MM.1S (cell line): ENCODE measurements at places on chromosomes 5 and 9.
A peak's percentile ranks its signal among the peaks of the same experiment; 100 is the strongest.

GRCh38 chr5:77636641-77637169 is 1.8 kb downstream of the OTP start:
- peaks cover 31% of the 10 kb centered on the region for H3K27me3 ChIP-seq
- H3K36me3 ChIP-seq, result no peaks in the 10 kb centered on the region
- no peaks in the 10 kb centered on the region for H3K4me1 ChIP-seq
- no peak overlapping the region for H3K4me3 ChIP-seq

- no peak overlapping the region for H3K4me3 ChIP-seq
- H3K27ac ChIP-seq, result no peak overlapping the region
- no peaks in the 10 kb centered on the region for H3K27me3 ChIP-seq
Measured at GRCh38 chr5:137136991-137137632, 362.0 kb downstream of the SPOCK1 start.

DNA sequence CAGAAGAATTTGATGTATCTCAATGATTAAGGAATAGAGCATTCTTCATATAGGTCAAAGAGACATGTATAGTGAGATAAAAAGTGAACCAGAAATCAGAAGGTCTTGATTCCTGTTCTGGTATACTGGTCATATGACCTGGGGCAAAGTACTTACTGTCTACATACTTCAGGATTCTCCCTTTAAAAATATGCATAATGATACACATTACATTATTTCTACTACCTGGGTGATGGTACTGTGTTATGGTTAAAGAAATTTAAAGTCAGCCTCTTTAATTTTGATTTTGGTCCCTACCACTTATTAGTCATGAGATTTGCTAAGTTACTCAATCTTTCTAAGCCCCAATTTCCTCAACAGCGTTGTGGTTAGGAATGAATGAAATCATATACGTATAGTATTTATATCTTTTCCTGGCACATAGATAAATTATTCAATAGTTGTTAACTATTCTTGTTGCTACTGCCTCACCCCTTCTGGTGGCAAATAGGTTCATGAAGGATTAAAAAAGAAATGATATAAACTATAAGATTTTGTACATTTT is 984.1 kb downstream of the TLE4 start:
- no peak overlapping the region for H3K27ac ChIP-seq
- no peaks in the 10 kb centered on the region for H3K27me3 ChIP-seq
- H3K36me3 ChIP-seq, result no peaks in the 10 kb centered on the region

DNA sequence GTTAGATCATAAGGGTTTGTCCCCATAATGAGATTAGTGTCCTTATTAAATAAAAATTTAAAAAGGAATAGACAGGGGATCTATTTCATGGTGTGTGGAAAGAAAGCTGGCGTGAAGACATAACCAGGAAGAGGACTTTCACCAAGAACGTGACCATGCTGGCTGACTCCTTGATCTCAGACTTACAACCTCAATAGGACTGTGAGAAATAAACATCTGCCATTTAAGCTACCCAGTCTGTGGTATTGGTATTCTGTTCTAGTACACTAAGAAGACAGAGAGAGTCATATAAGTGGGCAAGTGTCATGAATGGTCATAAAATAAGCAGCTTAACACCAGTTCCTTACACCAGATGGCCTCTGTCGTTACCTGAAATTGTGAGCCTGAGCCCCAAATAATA is 259.4 kb upstream of the CCNG1 start:
- DNase-seq, result no peak
- H3K4me1 ChIP-seq, result peaks cover 42% of the 10 kb centered on the region
- H3K36me3 ChIP-seq, result no peaks in the 10 kb centered on the region
- H3K4me3 ChIP-seq, result no peak overlapping the region
- no peaks in the 10 kb centered on the region for H3K27me3 ChIP-seq

DNA sequence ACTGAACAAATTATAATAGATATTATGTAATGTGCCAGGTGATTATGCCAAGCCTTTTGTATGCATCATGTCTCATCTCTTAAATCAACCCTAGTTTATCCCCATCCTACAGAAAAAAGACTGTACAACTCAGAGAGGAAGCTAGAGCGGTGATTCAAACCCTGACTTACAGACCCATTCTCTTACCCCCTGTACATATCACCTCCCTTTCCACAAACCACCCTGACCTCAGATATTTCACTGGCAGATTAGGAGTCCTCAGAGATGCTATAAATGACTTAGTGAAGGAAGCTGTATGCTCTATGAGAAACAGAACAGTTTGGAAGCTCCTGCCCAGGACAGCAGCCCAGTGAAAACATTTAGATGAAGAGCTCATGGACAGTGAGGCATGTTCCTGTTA is 79.1 kb upstream of the RARS1 start:
- H3K36me3 ChIP-seq, result no peaks in the 10 kb centered on the region
- no peak overlapping the region for H3K4me3 ChIP-seq
- H3K4me1 ChIP-seq, result peaks cover 26% of the 10 kb centered on the region
- no peak for DNase-seq
- no peaks in the 10 kb centered on the region for H3K27me3 ChIP-seq

- H3K36me3 ChIP-seq, result no peaks in the 10 kb centered on the region
- H3K4me3 ChIP-seq, result no peak overlapping the region
- H3K27me3 ChIP-seq, result no peaks in the 10 kb centered on the region
- H3K4me1 ChIP-seq, result no peaks in the 10 kb centered on the region
- no peak overlapping the region for H3K27ac ChIP-seq
- no peak for DNase-seq
Measured at GRCh38 chr5:41817625-41818301, 52.5 kb downstream of the OXCT1 start.

- H3K4me1 ChIP-seq, result peaks cover 19% of the 10 kb centered on the region
- no peaks in the 10 kb centered on the region for H3K36me3 ChIP-seq
- H3K27ac ChIP-seq, result peak overlapping the region; percentile 34; the same call in 1 of the 2 replicates
- DNase-seq, result no peak
- no peaks in the 10 kb centered on the region for H3K27me3 ChIP-seq
Measured at GRCh38 chr9:125125523-125125922, 17.8 kb downstream of the SCAI start.

- no peak for DNase-seq
- H3K27me3 ChIP-seq, result no peaks in the 10 kb centered on the region
Measured at GRCh38 chr5:140130949-140131733, 5.4 kb downstream of the IGIP start.

DNA sequence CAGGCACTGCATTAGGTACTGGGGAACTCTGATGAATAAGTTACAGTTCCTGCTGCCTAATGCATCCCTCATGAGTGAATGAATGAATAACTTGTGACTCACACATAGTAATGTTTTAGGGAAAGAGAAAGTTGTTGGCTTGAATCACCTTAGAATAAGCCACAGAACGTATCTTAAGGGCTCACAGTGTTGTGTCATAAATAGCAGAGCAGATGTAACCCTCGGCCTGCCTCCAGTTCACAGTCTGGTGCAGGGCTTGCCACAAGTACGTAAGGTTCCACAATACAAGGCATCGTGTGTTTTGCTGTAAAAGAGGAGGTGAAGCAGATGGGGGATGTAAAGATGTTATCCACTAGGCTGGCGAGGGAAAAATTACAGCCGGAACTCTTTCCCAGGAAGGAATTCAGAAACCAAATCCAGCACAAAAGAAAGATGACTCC is 218.7 kb downstream of the TRPM3 start:
- DNase-seq, result no peak
- no peaks in the 10 kb centered on the region for H3K27me3 ChIP-seq
- H3K36me3 ChIP-seq, result no peaks in the 10 kb centered on the region
- no peak overlapping the region for H3K4me3 ChIP-seq
- H3K27ac ChIP-seq, result no peak overlapping the region

DNA sequence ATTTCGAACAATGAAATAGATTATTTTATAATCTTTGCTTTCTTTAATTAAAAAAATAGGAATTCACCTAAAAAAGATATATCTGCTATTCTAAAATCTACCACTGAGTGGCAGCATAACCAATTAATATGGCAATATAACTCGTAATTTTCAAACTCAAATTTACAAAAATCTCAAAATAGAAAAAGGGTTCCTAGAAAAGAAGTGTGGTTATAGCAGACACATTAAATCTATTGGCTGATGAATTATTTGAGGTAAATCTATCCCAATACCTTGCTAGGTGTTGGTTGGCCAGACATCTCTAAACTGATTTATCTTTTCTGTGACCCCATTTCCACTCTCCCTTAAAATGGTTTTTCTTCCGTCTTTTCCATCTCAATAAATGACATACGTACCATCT is 30.2 kb upstream of the NRG2 start:
- H3K4me3 ChIP-seq, result no peak overlapping the region
- no peaks in the 10 kb centered on the region for H3K4me1 ChIP-seq
- peak; percentile 33 for DNase-seq
- no peaks in the 10 kb centered on the region for H3K27me3 ChIP-seq

DNA sequence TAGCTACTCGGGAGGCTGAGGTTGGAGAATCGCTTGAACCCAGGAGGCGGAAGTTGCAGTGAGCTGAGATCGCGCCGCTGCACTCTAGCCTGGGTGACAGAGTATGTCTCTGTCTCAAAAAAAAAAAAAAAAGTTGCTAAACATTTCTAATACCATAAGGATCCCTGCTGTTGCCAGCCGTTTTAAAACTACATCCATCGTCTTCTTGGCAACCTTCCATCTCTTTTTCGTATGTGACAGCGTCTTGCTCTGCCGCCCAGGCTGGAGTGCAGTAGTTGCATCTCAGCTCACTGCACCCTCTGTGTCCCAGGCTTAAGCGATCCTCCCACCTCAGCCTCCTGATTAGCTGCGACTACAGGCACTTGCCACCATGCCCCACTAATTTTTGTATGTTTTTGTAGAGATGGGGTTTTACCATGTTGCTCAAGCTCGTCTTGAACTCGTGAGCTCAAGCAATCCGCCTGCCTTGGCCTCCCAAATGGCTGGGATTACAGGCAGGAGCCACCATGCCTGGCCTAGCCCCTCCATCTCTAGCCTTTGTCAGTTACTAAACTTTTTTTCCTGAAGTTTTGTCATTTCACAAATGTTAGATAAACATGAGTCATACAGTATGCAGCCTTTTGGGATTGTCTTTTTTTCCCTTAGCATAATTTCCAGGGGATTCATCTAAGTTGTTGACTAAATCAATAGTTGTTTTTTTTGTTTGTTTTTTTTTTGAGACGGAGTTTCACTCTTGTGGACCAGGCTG is 13.5 kb downstream of the NSD1 start:
- no peaks in the 10 kb centered on the region for H3K4me1 ChIP-seq
- no peaks in the 10 kb centered on the region; the same call in 1 of the 2 replicates for H3K36me3 ChIP-seq
- no peak overlapping the region for H3K4me3 ChIP-seq
- no peak overlapping the region for H3K27ac ChIP-seq
- no peaks in the 10 kb centered on the region for H3K27me3 ChIP-seq
- DNase-seq, result no peak

DNA sequence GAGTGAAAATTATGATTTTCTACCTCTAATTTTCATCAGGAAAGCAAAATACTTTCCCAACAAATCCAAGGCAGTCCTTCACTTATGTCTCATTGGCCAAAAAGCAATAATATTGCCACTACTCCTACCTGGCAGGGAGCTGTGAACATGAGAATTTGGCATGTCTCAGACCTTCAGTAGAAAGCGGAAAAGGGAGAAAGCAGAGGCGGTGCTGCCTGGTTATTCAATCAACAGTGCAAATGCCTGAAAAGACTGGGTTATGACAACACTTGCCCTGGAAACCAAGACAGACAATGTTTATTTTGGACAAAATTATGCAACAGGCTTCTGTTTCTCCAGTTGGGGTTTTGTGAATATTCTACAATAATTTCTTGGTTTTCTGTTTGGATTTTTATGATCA is 194.4 kb downstream of the TAF11L14 start:
- H3K4me3 ChIP-seq, result no peak overlapping the region
- H3K27ac ChIP-seq, result no peak overlapping the region
- H3K36me3 ChIP-seq, result no peaks in the 10 kb centered on the region
- H3K27me3 ChIP-seq, result no peaks in the 10 kb centered on the region

GRCh38 chr9:20749496-20750198 is 65.6 kb downstream of the FOCAD start:
- no peak for DNase-seq
- no peaks in the 10 kb centered on the region for H3K36me3 ChIP-seq
- H3K4me1 ChIP-seq, result no peaks in the 10 kb centered on the region
- H3K4me3 ChIP-seq, result no peak overlapping the region
- no peak overlapping the region for H3K27ac ChIP-seq

- H3K4me3 ChIP-seq, result peak overlapping the region; percentile 85
- H3K27ac ChIP-seq, result peak overlapping the region; percentile 60; the same call in 1 of the 2 replicates
- DNase-seq, result peak; percentile 21
- H3K27me3 ChIP-seq, result no peaks in the 10 kb centered on the region
- 0 out of 2 replicates have a peak, but pooled peaks cover 3% of the 10 kb centered on the region for H3K36me3 ChIP-seq
Measured at GRCh38 chr5:141617682-141618029, 1.1 kb downstream of the DIAPH1 start.

DNA sequence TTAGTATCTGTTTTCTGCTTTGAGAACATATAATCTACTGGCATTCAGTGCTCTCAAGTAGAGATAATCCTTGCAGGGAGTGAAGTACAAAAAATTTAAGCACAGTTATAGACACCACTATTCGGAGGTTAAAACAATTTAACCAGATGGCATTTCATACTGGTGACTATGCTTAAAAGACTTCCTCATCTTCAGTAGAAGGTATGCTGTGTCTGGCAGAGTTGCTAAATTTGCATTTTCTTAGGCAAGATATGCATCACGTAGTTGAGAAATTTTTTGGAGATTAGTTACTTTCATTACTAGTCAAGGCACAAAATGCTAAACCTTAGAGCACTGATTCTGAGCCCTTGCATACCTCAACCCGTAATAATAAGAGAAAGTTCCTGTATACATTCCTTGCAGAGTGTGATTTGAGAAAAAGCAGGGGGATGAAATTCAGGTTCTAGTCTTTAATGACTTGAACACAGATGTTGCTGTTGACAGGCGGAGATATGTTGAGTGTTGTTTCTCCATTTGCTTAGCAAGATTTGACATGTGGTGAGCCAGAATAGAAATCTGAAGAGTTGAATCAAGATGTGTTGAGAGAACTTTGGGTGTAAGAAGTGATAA is 70.8 kb upstream of the STARD4 start:
- no peak overlapping the region for H3K27ac ChIP-seq
- DNase-seq, result no peak
- no peaks in the 10 kb centered on the region for H3K4me1 ChIP-seq

DNA sequence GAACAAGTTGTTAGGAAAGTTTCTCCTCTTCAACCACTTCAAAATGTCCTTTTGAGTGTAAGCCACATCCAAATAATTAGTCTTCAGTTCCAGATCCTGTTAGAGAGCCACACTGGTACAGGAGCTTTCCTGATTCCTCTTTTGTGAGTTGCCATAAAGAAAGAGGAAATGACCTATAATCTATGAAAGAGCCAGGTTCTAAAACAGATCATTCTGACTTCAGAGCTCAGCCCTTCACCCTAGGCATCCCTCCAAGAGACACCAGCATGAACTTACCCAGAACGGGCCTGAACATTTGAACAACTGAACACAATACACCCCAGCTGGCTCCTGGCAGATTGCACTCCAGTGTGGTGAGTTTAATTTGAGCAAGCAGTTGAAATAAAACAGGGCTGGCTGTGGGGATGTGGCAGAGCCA is 25.7 kb downstream of the SLC1A1 start:
- no peaks in the 10 kb centered on the region for H3K36me3 ChIP-seq
- H3K4me1 ChIP-seq, result no peaks in the 10 kb centered on the region
- no peak overlapping the region for H3K4me3 ChIP-seq
- H3K27ac ChIP-seq, result no peak overlapping the region
- H3K27me3 ChIP-seq, result no peaks in the 10 kb centered on the region
- DNase-seq, result no peak
